Activated T-helper 1 cell treated with anti-CD3 and anti-CD28 coated beads, Interleukin-12 subunit alpha, Interleukin-12 subunit beta, Interleukin-2, Interleukin-4 antibody, amounts not matched to agents 30 ng/mL and 10 ng/mL and 1 ng/mL, durations not matched to agents 14 hours and 24 hours and 36 hours (primary cell): ENCODE measurements at places on chromosomes 5 and 9. TPM values are rescaled to one million over a fixed set of nuclear protein-coding genes. Genes with fewer than 3 reads are reported as not detected.

- no peak for DNase-seq
Measured at GRCh38 chr5:77877516-77878355, 101.6 kb upstream of the TBCA start.

GRCh38 chr5:99019812-99020697 lies 91.2 kb upstream of the CHD1 start:
- no peak for DNase-seq

GRCh38 chr5:172983542-172984243 lies at the start of gene ATP6V0E1:
ATP6V0E1 (plus strand) TSS chr5:172983771; CDS start chr5:172983861, 90 bp downstream.
- peak; percentile 93 for DNase-seq

CENPK gene
- 81.0 and 85.1 TPM in 2 replicates for total RNA-seq

PTBP3 gene
- 101 TPM in 2 replicates for total RNA-seq
